ENCODE measurements at places on chromosomes 12 and 14. TPM values are rescaled to one million over a fixed set of nuclear protein-coding genes. Genes with fewer than 3 reads are reported as not detected.

AQP6 gene
- not detected for total RNA-seq

KRT74 gene
- total RNA-seq: 0.14 TPM

- DNase-seq: no peak
- peak overlapping the region; percentile 64 for H3K27ac ChIP-seq
- H3K4me3 ChIP-seq: no peak overlapping the region
- no peaks in the 10 kb centered on the region for H3K36me3 ChIP-seq
Observed at GRCh38 chr12:13206560-13206897, 10.0 kb downstream of the EMP1 start.

GRCh38 chr12:74689071-74689655, 151.5 kb downstream of the ATXN7L3B start:
- no peaks in the 10 kb centered on the region for H3K4me1 ChIP-seq
- no peaks in the 10 kb centered on the region for H3K36me3 ChIP-seq
- H3K27me3 ChIP-seq: no peaks in the 10 kb centered on the region
- no peak for DNase-seq
- H3K27ac ChIP-seq: no peak overlapping the region
- H3K4me3 ChIP-seq: no peak overlapping the region
